ENCODE measurements at places on chromosomes 1 and 21.

- DNase-seq: no peak
These were observed 54.4 kb upstream of the EDN2 start for GRCh38 chr1:41538741-41539417.

DNA sequence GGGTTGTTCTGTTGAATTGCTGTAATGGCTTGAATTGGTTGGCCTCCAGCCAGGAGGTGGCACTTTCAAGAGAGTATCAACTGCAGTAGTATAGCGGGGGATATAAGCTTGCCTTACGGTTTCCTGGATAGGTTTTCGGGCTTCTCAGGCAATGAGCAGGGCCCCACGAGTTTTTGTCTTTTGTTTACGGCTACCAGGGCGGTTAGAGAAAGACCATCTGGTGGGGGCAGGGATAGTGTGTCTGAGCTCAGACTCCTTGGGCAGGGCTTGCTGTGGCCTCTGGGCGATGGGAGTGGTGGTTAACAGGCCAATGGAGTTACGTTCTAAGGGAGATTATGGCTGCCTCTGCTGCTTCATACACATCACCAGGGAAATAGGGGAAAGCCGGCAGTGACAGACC lies 62.8 kb downstream of the DTL start:
- DNase-seq: no peak

GRCh38 chr1:117673405-117673804 lies 67.6 kb downstream of the TENT5C start:
- DNase-seq: no peak

DNA sequence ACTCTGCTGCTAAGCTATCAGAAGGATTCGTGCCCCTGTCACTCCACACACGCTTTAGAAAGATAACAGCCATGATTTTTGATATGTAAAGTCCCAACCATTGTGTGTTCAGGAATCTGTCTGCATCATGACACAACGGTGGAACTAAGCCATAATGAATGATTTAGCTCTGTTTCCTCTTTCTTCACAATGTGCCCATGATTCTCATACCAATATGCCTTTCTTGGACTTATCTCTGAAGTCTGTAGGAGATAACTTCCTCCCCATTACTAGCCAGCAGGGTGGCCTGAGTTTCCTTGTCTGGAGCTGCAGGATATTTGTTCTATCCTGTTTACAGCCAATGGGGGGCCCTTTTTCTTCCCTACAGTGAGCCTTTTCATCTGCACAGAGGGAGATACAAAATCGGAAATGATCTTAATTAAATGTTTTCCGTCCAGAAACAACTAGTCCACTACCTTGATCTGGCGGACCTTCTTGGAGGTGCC lies 511.7 kb downstream of the USP25 start:
- DNase-seq: no peak

GRCh38 chr21:31267644-31268043 lies 76.4 kb downstream of the TIAM1 start:
- no peak for DNase-seq

GRCh38 chr21:39057121-39057520 lies 126.1 kb downstream of the PSMG1 start:
- no peak for DNase-seq

DNA sequence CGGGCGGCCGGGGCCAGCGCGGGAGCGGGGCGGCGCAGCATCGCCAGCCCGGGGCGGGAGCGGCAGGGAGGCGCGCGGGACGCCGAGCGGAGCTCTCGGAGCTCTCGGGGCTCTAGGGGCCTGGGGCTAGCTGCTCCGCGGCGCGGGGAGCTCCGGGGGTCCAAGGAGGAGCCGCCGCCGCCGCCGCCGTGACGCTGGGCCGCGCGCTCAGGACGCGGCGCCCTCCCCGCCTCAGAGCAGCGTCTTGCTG lies 147 bp downstream of the CLSTN1 start:
- DNase-seq: no peak

GRCh38 chr1:200415789-200416593 lies 6.2 kb upstream of the ZNF281 start:
- no peak for DNase-seq

DNA sequence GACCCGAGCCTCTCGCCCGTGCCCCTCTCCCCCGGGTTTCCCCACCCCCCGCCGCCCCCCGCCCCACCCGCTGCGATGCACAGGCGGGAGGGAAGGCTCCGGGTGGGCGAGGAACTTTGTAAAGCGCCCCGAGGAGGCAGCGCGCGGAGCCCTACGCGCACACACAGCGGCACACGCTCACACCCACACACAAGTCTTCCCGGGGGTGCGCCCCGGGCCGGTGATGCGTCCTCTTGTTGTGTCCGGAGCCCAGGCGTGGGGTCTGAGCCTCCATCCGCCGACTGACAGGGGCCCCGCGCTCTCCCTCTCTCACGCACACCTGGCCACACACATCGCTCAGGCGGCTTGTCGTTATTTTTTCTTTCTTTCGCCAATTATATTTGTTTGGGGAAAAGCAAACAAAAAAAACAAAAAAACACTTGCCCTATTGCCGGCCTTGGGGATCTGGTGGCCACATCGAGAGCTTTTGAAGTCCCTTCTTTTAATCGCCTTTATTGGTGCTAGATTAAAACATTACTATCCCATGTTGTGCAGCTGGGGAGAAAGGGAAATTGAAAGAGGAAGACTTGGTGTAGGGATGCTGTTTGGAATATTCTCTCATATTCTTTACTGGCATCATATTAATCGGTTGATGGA lies 770 bp downstream of the NTNG1 start:
- DNase-seq: no peak
